Upper lobe of left lung (tissue), 6 donors: ENCODE measurements at places on chromosomes 2 and 18.

- no peak overlapping the region for H3K27ac ChIP-seq
- no peaks in the 10 kb centered on the region for H3K36me3 ChIP-seq
- peak; percentile 58 for DNase-seq
- H3K27me3 ChIP-seq: no peaks in the 10 kb centered on the region
These were observed 175.2 kb upstream of the SALL3 start for GRCh38 chr18:78804206-78805030.

DNA sequence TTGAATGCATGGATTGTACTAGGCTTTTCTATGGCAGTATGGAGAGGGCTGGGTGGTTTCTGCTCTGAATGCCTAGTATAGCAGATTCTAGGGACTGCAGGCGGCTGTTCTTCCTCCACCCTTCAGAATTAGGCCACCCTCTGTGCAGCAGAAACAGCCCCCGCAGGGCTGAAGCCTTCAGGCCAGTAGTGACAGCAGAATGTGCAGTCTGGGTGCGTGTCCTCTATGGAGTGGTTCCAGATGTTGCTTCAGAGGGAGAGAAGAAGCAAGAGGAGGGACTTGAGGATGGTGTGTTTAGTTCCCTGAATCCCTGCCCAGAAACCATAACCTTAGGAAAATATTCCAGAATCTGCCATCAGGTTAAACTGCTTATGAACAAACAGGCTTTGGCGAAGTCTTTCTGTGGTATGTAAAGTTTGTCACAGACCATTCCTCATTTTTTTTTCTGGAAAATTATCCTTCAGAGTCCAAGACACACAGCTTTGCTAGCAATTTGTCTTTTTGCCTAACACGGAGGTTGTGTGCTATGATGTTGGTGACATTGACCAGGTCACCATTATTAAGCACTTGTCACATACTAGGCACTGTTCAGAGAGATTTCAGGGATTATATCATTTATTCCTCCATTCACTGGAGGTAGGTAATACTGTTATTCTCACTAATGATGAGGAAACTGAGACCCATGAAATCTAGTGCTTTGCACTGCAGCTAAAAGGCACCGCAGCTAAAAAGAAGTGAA is 21.1 kb downstream of the CASP10 start:
- no peaks in the 10 kb centered on the region for H3K4me1 ChIP-seq
- no peaks in the 10 kb centered on the region for H3K27me3 ChIP-seq
- H3K4me3 ChIP-seq: no peak overlapping the region
- no peak overlapping the region for H3K27ac ChIP-seq
- no peak for DNase-seq
- peaks cover 5% of the 10 kb centered on the region for H3K36me3 ChIP-seq

GRCh38 chr2:6999211-6999877 is 82.1 kb downstream of the RNF144A start:
- H3K27me3 ChIP-seq: no peaks in the 10 kb centered on the region
- H3K36me3 ChIP-seq: no peaks in the 10 kb centered on the region
- no peak overlapping the region for H3K27ac ChIP-seq
- H3K4me3 ChIP-seq: no peak overlapping the region

- DNase-seq: no peak
- no peaks in the 10 kb centered on the region for H3K27me3 ChIP-seq
- H3K4me3 ChIP-seq: no peak overlapping the region
- no peak overlapping the region for H3K27ac ChIP-seq
- H3K4me1 ChIP-seq: peaks cover 7% of the 10 kb centered on the region
- H3K36me3 ChIP-seq: no peaks in the 10 kb centered on the region
These were observed 79.2 kb downstream of the BIN1 start for GRCh38 chr2:127027715-127028114.

- DNase-seq: no peak
- no peaks in the 10 kb centered on the region for H3K27me3 ChIP-seq
- H3K27ac ChIP-seq: no peak overlapping the region
- no peaks in the 10 kb centered on the region for H3K36me3 ChIP-seq
- no peak overlapping the region for H3K4me3 ChIP-seq
These were observed 4.2 kb downstream of the GALNT13 start for GRCh38 chr2:153875801-153876466.

- H3K36me3 ChIP-seq: peaks cover 47% of the 10 kb centered on the region
- no peaks in the 10 kb centered on the region for H3K4me1 ChIP-seq
- no peak overlapping the region for H3K27ac ChIP-seq
- DNase-seq: no peak
These were observed 54.4 kb downstream of the XRCC5 start for GRCh38 chr2:216163518-216163917.

GRCh38 chr18:1488957-1489356 is 584.3 kb downstream of the ADCYAP1 start:
- no peaks in the 10 kb centered on the region for H3K4me1 ChIP-seq
- H3K27me3 ChIP-seq: no peaks in the 10 kb centered on the region
- no peak overlapping the region for H3K4me3 ChIP-seq
- no peaks in the 10 kb centered on the region for H3K36me3 ChIP-seq
- no peak for DNase-seq
- no peak overlapping the region for H3K27ac ChIP-seq

GRCh38 chr2:158131919-158132566 is 30.4 kb downstream of the UPP2 start:
- H3K27ac ChIP-seq: no peak overlapping the region
- DNase-seq: no peak
- H3K4me3 ChIP-seq: no peak overlapping the region
- H3K36me3 ChIP-seq: no peaks in the 10 kb centered on the region
- no peaks in the 10 kb centered on the region for H3K27me3 ChIP-seq
- H3K4me1 ChIP-seq: no peaks in the 10 kb centered on the region

DNA sequence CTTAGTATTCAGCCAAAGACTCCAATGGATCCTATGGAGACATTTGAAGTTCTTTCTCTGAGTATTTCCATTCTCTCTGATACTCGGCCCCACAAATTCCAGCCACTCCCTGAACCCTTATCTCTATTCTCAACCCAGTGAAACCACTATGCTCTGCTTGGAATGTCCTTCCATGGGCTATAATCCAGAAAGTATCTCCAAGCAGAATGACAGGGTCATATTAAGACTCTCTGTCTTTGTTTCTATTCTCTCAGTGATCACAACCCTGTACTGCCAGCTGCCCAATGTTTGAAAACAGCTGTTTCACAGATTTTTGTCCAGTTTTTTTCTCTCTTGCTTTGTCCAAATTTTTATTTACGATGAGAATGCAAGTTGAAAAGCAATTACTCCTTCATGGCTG is 21.9 kb downstream of the CHMP3 start:
- H3K27ac ChIP-seq: no peak overlapping the region
- H3K4me3 ChIP-seq: no peak overlapping the region
- H3K36me3 ChIP-seq: peaks cover 6% of the 10 kb centered on the region
- DNase-seq: no peak

DNA sequence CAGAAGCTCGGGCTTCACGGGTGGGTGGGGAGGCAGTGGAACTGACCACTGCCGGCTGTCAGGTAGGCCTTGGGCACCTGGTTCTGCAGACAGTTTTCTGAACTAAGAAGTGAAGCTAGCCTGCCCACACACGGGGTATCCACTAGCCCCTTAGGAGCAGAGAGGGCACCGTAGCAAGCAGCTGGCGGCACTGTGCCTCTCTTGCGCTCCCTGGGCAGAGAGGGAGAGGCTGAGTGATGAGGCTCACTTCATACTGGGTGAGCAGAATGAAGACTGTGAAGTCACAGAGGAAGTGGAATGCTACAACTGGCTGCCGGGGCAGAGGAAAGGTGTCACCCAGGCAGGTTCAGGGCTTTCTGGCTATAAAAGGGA is 753 bp downstream of the ITPRIPL1 start:
- peak overlapping the region; percentile 50 for H3K4me3 ChIP-seq
- peak; percentile 25 for DNase-seq
- peaks cover 20% of the 10 kb centered on the region for H3K4me1 ChIP-seq
- peak overlapping the region; percentile 28 for H3K27ac ChIP-seq

DNA sequence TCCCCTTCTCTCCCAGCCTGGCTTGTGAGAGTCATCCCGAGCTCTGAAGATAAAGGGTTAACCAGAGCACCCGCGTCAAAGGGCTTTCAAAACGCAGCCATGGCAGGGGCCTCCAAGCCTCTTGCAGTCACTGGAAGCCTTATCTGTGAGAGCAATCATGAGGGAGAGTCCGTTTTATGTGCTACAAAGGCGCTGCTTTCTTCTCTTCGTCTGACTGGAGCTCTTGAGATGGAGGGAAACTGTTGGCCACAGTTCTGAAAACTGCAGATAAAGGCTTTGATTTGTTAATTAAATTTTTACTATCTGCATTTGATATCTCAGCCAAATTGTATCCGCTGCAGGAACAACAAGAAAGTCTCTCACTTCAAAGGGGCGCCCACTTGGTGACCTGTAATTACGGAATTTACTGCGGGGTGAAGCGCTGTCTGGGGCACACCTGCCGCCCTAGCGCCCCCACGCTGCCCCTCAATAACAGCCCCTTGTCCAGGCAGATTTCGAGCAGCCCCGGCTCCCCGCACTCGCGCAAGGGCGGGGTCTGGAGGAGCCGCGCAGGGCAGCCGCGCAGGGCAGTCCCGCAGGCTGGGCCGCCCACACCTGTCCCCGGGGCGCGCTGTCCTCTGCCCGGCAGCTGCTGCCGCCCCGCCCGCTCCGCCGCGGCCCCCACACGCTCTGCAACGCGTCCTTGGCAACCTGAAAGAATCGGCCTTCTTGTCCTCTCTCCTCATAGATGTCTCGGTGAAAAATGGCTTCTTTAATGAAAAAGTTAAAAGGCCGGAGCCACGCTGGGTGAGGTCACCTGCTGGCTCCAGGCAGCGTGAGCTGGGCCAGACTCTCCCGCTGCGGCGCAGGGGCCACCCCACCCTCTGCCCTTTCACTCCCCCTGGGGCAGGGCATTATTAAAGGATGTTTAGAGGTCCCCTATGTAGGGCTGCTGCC is 217.9 kb downstream of the VAPA start:
- H3K4me1 ChIP-seq: peaks cover 12% of the 10 kb centered on the region
- no peaks in the 10 kb centered on the region for H3K27me3 ChIP-seq
- DNase-seq: peak; percentile 33
- no peaks in the 10 kb centered on the region for H3K36me3 ChIP-seq

- H3K27me3 ChIP-seq: no peaks in the 10 kb centered on the region
- H3K4me1 ChIP-seq: peaks cover 57% of the 10 kb centered on the region
- no peak overlapping the region for H3K4me3 ChIP-seq
- no peaks in the 10 kb centered on the region for H3K36me3 ChIP-seq
- no peak for DNase-seq
These were observed 35.9 kb downstream of the MAP4K4 start for GRCh38 chr2:101733257-101733993.

DNA sequence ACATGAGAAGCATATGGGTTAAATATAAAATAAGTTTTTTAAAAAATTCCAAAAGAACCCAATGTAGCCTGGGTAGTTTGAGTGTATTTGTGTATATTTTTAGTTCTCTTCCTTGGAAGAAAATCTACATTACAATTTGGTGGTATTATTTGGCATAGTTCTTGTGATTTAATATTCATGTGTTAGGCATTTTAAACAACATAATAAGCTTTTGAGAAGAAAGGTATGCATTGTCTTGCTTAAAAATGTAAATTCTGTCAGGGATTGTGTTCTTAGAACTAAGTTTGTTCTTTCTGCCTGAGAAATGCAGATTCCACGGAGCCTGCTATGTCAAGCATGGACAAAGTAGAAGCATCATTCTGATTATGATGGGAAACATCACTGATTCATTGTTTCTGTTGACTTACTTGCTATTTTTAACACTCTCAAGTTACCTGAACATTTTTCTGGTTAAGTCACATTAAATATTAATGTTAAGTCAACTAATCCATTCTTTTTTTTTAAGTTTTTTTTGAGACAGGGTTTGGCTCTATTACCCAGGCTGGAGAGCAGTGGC is 49.4 kb downstream of the TNFRSF11A start:
- no peak for DNase-seq
- H3K36me3 ChIP-seq: no peaks in the 10 kb centered on the region
- H3K4me1 ChIP-seq: no peaks in the 10 kb centered on the region
- H3K27me3 ChIP-seq: no peaks in the 10 kb centered on the region
- H3K4me3 ChIP-seq: no peak overlapping the region

GRCh38 chr2:6755456-6755855 is 110.3 kb downstream of the CMPK2 start:
- peaks cover 8% of the 10 kb centered on the region for H3K4me1 ChIP-seq
- H3K27me3 ChIP-seq: no peaks in the 10 kb centered on the region
- H3K36me3 ChIP-seq: no peaks in the 10 kb centered on the region
- no peak for DNase-seq

GRCh38 chr2:105385731-105386540 is 12.9 kb downstream of the FHL2 start:
- H3K27ac ChIP-seq: no peak overlapping the region
- DNase-seq: peak; percentile 8
- no peaks in the 10 kb centered on the region for H3K36me3 ChIP-seq
- no peak overlapping the region for H3K4me3 ChIP-seq
- H3K4me1 ChIP-seq: peaks cover 6% of the 10 kb centered on the region

DNA sequence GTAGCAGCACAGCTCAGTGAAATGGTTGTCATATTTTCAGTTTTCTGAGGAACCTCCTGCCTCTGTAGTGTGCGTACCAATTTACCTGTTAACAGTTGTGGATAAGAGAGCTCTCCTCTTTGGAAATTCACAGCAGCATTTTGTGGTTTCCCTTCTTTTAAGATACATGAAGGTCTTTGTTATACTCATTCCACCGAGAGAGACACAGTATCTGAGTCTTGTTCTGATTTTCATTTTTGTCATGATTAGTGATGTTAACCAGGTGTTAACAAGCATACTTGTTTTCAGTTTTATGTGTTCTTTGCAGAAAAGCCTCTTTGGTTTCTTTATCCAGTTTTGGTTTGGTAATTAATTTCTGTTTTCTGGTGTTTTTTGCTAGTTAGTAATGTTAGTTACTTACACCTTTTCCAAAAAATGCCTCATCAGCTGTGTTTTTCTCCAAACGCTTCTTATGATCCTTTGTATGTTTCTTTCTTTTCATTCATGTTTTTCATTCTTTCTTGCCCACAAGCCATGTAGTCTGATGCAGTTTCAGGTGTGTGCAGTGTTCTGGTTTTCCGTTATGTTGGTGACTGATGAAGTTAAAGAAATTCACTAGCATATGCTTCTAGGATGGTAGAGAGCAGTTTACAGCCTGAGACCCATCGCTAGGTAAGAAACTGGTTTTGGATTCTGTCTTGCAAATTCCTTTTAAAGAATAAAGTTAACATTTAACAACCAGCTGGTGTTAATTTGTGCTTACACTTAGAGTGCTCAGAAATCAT is 30.1 kb downstream of the CCDC74A start:
- no peaks in the 10 kb centered on the region for H3K4me1 ChIP-seq
- H3K36me3 ChIP-seq: no peaks in the 10 kb centered on the region
- DNase-seq: no peak
- H3K27ac ChIP-seq: no peak overlapping the region
- no peak overlapping the region for H3K4me3 ChIP-seq
- H3K27me3 ChIP-seq: no peaks in the 10 kb centered on the region

- no peak overlapping the region for H3K27ac ChIP-seq
- H3K36me3 ChIP-seq: peaks cover 56% of the 10 kb centered on the region
- H3K4me3 ChIP-seq: no peak overlapping the region
These were observed 65.9 kb downstream of the EIF5B start for GRCh38 chr2:99403084-99403483.

DNA sequence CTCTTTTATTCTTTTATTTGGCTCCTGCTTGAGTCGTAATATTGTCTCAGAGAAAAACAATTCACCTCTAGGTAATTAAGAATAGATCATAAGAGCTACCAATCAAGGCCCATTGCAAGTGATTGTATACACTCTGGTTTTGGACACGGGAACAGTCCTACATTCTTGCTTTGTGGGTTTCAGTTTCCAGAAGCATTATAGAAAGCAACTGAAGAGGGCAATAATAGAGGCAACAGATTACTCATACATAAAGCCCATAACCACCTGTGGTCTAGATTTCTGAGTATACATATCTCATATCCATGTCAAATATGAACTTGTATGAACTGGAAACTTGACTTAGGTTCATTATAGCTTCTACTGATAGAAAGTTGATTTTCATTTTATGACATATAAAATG is 65.4 kb downstream of the DIS3L2 start:
- peaks cover 6% of the 10 kb centered on the region for H3K36me3 ChIP-seq
- no peak overlapping the region for H3K27ac ChIP-seq
- no peak for DNase-seq
- no peak overlapping the region for H3K4me3 ChIP-seq
